ENCODE measurements at places on chromosomes 11 and 22.
A peak's percentile ranks its signal among the peaks of the same experiment; 100 is the strongest.

GRCh38 chr11:12674936-12675696 lies 895 bp downstream of the TEAD1 start:
- DNase-seq: peak; percentile 68

- DNase-seq: no peak
These were observed 50.4 kb downstream of the FAM83F start for GRCh38 chr22:40044870-40045834.

DNA sequence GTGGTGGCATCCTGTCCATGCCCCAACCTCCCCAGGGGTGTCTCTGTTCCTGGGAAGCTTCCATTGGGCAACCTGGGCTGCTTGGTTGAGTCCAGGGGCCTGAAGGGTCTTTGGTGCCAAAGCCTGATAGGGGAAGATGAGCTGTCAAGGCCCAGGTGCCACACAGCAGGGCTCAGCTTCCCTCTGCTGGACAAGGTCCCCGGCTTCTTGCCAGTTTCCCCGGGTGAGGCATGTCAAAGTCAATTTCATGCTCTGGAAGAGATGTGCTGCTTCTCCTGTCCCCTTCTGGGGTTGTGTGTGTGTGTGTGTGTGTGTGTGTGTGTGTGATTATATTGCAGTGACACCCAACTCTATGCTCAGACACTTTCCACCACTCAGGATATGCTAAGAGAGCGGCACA lies 26.9 kb downstream of the TP53I11 start:
- DNase-seq: peak; percentile 49

DNA sequence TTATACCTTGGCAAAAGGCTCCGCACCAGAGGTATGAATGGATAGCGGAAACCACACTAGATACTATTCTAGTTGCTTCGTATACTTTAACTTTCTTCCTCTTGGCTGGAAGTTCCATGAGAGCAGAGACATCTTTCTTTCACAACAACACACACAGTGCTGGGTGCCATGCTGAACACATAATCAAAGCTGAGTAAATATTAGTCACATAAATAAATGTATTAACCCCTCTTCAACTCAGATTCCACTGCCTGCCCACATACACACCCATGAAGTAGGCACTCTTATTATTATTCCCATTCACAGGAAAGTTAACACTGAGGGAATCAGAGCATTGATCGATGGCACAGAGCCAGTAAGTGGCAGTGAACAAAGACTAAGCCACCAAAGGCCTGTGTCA lies 35.4 kb downstream of the SPON1 start:
- no peak for DNase-seq

DNA sequence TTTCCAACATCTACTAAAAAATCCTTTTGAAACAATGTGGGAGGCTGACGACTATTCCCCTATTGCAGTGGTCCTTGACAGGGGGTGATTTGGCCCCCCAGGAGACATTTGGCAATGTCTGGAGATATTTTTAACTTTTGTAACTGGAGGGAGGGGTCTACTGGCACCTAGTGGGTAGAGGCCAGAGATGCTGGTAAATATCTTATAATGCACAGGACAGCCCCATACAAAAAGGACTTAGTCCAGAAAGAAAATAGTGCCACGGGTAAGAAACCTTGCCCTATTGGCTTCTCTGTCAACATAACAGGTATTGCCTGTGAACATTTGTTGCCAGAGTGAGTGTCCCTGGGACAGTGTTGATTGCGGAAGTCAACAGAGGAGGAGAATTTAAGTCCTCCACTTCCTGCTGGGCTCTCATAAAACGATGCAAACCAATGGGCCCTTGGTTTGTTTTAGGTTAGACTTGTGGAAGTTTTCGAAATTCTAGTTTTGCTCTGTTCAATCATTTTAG lies 101.6 kb downstream of the MAML2 start:
- DNase-seq: peak; percentile 13

Data from NCI-H446 (cell line).